ENCODE measurements at places on chromosomes 3 and 15.
A peak's percentile ranks its signal among the peaks of the same experiment; 100 is the strongest.

GRCh38 chr15:56042498-56042897, 49.1 kb upstream of the NEDD4 start:
- DNase-seq, result no peak

DNA sequence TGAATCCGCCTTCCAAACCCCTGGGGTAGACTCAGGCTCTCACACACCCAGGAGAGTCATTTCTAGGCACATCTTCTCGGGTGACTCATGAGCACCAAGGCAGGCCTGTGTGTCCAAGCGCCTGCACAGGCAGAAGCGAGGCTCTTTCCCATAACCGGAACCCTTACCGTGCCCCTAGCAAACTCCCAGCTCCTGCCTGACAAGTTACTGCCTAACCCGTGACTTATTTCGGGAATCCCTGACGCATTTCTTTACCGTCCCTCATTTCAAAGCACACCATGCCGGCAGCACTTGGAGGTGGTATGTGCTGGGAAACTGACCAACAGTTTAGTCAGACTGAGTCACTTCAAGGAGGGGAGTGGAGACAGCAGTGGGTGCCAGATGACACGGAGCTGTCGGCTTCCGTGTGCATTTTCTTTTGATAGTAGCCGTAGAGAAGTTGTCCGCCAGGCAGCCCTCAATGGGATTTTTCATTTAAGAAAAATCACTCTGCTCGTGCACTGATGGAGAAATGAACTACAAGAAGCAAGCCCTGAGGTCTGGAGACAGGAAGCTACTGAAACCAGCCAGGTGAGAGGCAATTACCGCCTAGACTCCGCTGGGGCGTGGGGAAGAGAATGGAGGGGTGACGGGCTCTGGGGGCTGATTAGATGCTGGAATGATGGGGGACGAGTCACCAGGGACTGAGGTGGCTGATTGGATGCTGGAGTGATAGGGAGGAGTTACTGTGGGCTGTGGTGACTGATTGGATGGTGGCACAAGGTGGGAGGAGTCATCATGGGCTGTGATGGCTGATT, 17.3 kb upstream of the HRH1 start:
- no peak for DNase-seq

DNA sequence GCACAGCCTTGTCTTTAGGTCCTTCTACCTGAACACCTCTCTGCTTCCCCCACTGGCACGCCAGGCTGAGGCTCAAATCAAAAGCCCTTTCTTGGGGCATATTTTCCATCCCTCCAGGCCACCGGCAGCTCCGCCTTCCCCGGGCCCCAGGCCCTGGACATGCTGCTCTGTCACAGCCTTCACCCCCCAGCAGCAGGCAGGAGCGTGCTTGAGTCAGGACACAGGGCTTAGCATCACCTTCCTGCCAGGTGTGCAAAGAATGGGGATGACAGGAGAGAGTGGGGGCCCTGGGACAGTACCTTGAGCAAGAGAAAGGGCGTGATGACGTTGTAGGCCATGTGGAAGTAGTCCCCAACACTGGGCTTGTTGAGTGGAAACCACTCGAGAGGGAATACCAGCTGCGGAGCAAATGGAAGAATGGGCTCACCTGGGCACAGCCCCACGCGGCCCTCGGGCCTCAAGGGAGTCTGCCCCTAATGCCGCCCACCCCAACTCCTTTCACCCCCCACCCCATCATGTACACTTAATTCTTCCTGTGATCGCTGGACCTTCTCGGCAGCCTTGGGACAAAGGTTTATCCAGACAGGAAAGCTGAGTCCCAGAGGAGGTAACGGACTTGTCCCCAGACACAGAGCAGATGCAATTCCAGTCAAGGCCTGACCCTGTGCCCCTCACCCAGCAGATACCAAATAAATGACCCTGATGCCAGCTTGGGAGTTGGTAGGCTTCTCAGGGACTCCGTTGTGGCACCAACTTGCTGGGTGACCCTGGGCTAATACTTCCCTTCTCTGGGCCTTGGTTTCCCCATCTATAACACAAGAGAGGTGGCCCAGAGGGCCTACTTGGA, 9.1 kb upstream of the CALML4 start:
- DNase-seq, result no peak

DNA sequence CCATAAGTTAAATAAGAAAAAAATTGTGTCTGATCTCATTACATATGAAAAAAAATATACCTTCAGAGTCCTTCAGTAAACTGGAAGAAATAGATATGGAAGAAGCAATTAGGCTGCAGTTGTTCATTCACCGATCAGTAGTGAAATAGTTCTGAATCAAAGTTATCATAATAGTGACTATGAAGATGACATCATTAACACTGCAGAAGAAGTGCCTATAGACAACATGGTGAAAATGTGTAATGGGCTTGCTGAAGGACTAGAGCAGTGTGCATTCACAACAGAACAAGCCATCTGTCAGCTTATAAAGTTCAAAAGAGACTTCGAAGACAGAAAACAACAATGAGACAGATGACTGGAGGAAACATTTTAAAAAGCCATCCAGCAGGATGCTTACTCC, 144.5 kb downstream of the NAALADL2 start:
- DNase-seq, result no peak

- DNase-seq, result peak; percentile 48
Measured at GRCh38 chr15:101167753-101168462, 83.9 kb downstream of the CHSY1 start.

DNA sequence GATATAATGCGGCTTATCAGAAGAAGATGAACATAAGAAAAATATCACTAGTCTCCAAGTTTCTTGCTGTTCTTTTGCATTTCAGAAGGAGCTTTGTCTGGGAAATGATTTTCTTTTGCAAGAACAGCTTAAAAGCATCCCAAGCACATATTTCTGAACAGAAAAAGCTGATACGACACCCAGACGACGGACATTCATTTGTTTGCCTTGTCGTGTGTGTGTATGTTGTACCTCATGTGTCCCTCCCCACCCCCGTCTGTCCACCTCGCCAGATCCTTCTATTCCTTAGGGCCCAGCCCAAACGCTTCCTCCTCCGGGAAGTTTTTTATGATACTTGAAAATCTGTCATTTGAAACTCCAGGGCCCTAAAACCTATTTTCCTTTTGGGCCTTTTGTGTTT, 8.8 kb downstream of the ITPR1 start:
- no peak for DNase-seq

- no peak for DNase-seq
Measured at GRCh38 chr3:159451067-159451466, 537.6 kb upstream of the IL12A start.

DNA sequence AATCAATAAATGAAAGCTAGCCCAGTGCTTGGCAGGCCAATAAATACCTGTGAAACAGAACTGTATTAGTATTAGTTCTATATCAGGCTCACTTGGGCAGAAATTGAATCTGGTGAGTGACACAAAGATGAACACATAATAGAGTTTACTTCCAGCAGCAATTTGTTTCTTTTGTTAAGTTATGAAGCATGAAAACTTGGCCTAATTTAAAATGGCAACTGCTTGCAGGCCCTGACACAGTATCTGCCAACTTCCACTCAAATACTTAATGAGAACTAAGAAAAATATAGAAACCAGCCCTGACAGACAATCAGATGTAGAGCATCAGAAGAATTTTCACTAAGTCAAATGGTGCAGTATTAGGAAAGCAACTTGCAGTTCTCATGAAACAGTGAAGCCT, 37.6 kb upstream of the LRIG1 start:
- no peak for DNase-seq

- DNase-seq, result no peak
Measured at GRCh38 chr3:59167756-59168155, 117.9 kb upstream of the CFAP20DC start.

DNA sequence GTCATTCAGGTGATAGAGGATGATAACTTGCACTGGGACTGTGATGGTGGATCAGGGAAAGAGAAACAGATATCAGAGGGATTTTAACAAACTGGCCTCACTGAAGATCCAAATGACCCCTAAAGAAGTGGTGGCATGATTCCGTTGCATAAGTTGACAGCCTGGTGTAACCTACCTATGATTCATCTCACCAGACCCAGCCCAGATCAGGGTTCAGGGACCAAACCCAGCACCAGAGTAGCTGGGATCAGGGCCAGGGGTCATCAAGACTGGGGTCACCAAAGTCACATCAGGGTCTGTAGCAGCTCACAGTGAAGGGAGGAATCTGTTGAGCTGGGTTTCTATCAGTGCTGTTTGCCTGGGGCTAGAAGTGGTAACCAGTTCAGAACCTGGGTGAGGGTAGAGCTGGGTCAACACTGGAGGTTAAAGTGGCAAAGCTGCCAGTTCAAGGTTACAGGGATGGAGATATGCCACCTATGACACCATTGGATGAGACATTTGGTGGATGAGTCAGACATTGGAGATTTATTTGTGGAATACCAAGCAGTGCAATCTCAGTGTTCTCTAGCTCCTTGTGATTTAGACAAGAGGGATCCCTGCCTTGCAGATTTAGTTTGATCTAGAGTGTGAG, 35.9 kb downstream of the CASR start:
- DNase-seq, result no peak

- DNase-seq, result no peak
Measured at GRCh38 chr3:65433480-65433879, 605.2 kb downstream of the MAGI1 start.

DNA sequence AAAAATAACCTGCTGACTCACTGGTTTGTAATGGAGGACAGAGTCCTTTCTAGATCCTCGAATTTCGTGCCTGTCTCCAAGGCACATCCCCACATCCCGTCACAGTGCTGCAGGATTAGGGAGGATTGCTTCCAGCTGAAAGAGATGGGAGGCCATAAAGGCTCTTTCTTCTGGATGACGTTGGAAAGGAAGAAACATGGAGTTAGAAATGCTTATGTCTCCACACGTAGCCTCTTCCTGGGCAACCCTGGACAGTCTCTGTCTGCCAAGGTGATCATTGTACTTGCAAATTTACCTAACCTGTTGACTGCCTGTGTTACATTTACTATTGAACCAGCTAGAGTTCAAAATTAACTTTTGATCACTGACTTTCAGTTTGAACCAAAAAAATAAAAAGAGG, 27.6 kb upstream of the VILL start:
- DNase-seq, result no peak

- DNase-seq, result no peak
Measured at GRCh38 chr3:123686251-123686650, 101.4 kb upstream of the HACD2 start.

DNA sequence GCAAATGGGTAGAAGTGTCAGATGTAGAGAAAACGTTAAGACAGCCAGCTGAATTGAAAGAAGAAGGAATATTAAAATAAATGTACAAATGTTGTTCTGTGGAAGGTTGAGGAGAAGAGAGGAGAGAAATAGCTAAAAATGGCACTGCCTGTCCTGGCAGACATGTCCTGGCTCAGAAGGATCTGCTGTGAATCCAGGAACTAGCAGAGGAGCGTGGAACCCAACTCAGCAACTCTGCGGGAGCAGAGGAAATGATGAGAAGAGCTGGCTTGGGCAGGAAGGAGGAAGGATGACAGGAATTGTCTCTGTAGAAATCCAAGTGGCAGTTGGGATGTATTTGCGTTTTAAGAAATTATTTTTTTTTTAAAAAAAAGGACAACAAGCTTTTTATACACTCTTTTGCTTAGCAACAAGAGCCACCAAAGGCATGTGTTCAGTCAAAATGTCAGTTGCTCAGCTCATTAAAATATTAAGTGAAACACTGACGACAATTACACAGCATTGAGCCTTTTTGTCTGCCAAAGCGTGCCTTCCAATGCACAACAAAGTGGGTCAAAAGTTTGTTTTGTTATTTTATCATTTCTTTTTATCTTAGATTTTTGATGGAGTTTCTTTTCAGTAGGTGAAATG, 16.1 kb downstream of the NANOGP8 start:
- no peak for DNase-seq

GRCh38 chr3:40255532-40255931, 54.0 kb upstream of the EIF1B start:
- no peak for DNase-seq

- no peak for DNase-seq
Measured at GRCh38 chr15:69652293-69652692, 199.7 kb downstream of the RPLP1 start.

DNA sequence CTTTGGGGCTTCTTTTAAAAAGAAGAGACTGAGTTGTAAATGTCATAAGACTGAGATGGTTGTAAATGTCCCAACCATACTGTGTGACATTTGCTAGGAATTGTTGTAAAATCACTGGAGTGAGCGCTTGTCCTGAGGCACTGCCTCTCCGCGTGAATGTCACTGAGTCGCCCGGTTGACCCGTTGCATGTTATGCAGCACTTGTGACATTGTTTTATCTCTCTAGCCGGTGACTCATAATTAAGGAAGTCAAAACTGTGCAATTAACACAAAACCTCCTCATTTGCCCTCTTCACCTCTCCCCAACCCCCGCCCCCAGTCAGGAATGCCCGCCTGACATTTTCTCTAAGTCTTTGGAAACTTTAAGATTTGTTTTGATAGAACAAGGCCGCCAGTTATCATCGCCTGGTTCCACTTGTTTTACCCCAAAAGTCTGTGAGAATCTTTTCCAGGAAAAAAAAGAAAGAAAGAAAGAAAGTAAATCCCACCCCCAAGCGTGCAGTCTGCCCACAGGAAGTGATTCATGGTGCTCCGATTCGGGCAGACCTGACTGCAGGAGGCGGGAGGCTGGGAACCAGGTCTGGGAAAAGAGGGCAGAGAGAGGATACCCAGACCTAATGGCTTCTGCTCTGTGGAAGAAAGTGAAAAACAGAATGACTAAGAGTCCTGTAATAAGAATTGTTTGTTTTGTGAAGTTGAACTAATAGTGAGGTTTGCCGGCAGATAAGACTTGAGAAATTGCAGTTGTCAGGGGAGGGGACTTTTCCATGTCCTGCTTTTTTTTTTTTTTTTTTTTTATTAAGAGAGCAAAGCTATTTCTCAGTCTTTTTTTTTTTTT, 84.8 kb downstream of the SMAD3 start:
- no peak for DNase-seq

DNA sequence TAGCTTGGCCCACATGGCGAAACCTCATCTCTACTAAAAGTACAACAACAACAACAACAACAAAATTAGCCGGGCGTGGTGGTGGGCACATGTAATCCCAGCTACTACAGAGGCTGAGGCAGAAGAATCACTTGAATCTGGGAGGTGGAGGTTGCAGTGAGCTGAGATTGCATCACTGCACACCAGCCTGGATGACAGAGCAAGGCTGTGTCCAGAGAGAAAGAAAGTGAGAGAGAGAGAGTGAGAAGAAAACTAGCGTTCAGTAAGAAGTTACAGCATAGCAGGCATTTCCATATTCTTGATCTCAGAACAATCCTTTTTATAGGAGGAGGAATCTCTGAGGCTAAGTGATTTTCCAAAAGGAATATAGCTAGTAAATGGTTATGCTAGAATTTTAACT, 1076.1 kb downstream of the AGBL1 start:
- DNase-seq, result no peak

DNA sequence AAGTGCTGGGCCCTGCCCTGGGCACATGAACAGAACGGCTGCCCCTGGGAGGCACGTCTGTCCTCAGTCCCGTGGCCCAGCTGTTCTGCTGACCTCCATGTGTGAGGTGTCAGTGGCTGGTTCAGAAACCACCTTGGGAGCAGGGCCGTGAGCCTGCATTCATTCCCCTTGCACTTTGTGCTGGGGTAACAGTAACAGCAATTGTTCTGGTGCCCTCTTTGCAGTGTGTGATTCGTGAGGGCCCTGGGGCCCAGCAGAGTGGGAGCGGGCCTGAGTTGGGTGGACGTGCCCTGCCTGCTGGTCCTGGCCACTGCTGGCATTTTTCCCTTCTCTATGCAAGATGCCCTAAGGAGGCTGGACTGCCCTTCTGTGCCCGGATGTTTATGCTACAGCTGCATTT, 50.4 kb upstream of the MYZAP start:
- no peak for DNase-seq

GRCh38 chr3:178969004-178969700, 102.5 kb downstream of the ZMAT3 start:
- DNase-seq, result no peak

GRCh38 chr3:59839283-59839682, 789.5 kb upstream of the CFAP20DC start:
- DNase-seq, result no peak

All from GM19239 (cell line).